SHP77 (cell line): ENCODE measurements at places on chromosomes 3 and 15.
A peak's percentile ranks its signal among the peaks of the same experiment; 100 is the strongest.

DNA sequence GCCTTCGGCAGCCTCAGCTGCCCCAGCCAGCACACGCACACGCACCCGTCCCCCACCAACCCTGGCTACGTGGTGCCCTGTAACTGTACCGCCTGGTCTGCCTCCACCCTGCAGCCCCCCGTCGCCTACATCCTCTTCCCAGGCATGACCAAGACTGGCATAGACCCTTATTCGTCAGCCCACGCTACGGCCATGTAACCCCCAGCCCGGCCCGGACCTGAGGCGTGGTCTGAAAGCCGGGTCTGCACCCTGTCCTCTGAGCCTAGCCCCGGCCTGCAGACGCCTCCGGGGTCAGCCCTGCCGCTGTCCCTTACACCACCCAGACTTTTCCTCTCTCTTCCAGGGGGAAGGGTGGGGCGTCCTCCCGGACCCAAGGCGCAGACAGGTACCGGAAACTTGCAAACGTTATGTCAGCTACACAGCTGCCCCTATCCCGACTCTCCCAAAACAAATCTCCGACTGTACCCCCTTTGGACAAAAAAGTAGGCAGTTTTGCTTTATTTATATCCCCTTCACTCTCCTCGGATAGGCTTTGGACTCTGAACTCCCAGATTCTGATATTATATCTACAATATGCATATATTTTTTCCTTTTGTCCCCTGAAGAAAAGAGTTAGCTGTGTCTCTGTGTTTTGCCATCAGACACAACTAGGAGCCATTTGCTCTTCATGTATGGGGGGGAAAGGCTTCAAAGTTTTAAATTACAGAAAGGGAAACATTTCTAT, 1.4 kb downstream of the SOX14 start:
- DNase-seq, result no peak

GRCh38 chr3:138197524-138197923, 10.4 kb downstream of the ARMC8 start:
- DNase-seq, result no peak

- no peak for DNase-seq
Measured at GRCh38 chr3:125618208-125618607, 22.9 kb upstream of the OSBPL11 start.

GRCh38 chr15:23503980-23504379, 56.9 kb upstream of the GOLGA6L2 start:
- no peak for DNase-seq

DNA sequence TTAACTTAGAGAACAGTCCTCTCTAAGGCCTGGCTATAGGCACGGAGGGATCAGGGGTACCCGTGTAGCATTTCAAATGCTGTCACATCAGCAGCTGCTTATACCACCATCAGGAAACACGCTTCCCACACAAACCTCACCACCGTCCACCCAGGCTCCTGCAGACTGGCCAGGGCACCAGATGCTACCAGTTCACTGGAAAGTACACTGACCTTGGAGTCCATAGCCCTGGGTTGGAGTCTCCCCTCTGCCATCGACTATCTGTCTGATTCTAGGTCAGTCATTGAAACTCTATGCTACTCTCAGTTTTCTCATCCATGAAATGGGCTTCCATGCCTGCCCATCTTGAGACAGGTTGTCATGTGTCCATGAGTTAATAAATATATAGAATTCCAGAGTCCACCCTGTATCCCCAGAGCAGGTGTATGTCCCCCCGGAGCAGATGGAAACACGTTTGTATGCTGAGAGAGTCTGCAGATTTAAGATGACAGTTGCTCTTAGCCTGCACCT, 156.0 kb upstream of the SMAD3 start:
- DNase-seq, result no peak

- DNase-seq, result no peak
Measured at GRCh38 chr15:64011736-64012135, 34.5 kb downstream of the DAPK2 start.

DNA sequence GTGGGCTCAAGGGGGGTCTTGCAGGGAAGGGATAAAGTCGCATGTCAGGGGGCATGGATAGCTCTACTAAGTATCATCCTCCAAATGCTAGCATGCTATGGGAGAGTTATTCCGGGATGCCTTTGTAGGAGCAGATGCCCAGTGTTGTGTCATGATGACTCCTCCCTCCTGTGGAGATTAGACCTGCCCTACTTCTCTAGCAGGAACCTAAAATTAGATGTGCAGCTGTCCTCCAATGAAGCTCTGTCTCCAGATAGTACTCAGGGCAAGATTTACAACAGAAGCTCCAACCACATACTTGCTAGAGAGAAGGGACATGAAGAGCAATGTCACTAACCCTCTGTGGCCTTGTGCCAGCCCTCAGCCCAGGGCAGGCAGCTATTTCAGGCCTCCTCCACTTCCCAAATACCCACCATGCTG, 82.5 kb downstream of the AGBL1 start:
- no peak for DNase-seq

- no peak for DNase-seq
Measured at GRCh38 chr15:71334873-71335272, 219.6 kb downstream of the THSD4 start.

DNA sequence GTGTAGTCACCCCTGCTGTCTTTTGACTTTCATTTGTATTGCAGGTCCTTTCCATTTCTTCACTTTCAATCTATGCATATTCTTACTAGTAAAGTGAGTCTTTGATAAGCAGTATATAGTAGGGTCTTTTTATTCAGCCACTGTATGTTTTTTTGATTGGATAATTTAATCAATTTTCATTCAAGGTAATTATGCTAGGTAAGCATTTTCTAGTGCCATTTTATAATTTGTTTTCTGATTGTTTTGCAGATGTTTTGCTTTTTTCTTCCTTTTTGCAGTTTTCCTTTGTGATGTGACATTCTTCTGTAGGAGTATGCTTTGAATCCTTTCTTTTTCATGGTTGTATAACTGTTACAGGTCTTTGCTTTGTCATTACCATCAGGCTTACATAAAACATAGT, 504.3 kb upstream of the GBE1 start:
- DNase-seq, result no peak

- DNase-seq, result no peak
Measured at GRCh38 chr15:90201944-90202375, 830 bp downstream of the SEMA4B start.

- no peak for DNase-seq
Measured at GRCh38 chr15:47504624-47505256, 212.6 kb upstream of the SEMA6D start.

DNA sequence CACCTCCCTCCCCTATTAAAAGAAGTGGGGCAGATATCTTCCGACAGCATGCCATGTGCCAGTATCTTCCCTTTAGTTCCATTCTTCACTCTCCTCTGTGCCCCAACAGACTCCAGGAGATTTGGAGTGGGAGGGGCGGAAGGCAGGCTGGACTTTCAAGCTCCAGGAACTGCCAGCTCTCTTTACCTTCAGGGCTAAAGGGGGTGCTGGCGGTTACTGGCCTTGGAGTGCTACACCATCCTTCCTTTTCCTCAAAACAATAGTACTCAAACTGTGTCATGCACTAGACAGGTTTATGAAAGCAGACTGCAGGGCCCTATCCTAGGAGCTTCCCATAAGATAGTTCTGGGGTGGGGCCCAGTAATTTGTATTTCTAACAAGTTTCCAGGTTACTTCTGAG, 6.0 kb downstream of the LINS1 start:
- no peak for DNase-seq

GRCh38 chr3:104044002-104044401, 1322.7 kb upstream of the ALCAM start:
- no peak for DNase-seq

DNA sequence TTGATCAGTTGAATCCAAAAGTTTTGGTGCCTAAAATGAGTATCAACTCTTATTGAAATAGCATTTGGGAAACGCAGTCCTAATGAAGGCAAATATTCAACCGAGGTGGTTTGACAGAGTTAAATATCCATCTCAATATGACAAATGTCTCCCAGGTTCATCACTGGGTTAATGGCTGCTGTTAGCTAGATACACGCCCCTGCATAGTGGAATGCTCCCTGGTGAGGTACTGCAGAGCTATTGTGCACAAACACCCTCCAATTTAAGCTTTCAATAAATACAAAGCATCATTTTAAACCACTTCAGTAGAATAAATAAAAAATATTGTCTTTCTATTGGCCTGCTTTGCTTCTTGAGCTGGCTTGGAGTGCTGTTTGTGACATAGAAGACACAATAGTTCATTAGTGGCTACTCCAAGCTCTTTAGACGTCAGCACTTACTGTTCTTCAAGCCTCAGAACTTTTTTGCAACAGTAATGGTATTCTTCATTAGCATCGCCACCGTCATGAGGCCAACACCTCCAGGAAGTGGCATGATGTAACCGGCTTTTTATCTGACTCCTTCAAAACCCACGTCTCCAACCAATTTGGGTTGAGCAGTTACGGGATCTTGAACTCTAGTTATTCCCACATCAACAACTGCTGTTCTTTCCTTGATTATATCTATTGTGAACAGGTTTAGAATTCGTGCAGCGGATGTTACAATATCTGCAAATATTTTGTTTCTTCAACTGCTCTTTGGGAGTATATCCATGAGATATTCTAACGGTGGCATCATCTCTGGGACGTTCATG, 1159.6 kb upstream of the EPHA6 start:
- DNase-seq, result no peak

DNA sequence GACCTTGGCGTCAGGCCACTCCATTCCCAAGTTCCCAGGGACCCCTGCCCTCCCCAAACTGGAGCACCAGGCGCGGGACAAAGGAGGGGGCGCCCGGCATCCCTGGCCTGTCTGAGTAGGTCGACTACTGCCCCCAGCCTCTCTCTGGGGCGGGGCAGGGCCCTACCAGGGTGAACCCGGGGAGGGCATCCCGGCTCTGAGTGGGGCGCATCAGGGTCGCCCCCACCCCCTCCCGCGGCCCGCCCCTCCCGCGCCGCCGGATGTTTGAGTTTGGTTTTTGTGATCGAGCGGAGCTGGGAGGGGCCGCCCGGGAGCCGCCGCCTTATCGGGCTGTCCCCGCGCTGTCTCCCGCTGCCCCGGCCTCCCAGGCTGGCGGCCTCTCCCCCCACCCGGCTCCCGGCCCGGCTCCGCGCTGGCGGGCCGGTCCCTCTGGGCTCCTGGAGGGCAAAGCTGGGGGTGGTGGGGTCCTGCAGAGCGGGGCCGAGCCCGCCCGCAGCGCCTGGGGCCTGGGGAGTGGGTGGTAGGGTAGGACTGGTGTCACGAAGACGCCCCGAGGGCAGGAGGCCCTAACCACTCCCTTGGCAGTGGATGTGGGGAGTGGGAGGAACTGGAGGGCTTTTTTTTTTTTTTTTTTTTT, 47.2 kb upstream of the SMAD6 start:
- no peak for DNase-seq

DNA sequence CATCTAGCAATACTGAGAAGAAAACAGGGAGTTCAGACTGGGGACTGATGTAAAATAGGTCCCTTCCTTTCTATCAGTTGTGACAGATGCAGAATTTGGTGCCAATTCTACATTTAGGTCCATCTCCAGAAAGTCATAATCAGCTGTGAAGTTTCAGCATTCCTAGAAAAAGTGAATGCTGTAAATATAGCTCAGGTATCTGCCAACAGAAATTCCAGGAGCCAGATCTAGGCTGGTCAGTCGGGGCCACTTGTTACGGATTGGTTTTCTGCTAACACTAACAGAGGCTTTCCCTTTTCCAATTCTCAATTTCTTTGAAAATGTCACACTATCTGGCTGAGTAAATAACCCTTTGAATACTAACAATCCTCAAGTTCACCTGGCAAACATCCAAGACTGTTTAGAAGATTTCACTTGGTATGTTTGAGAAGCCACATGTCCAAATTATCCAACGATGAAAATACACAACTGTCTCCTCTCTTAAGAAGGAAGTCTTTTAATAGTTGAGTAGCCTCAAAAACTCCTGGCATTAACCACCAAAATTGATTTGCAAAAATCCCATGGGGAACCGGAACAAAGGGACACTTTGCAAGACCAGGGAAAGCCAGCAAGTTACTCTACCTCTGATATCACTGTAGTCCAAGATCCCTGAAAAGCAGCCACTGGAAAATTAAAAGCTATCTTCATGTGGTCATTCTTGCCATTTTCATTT, 222.3 kb downstream of the ZMAT3 start:
- no peak for DNase-seq

- peak; percentile 34 for DNase-seq
Measured at GRCh38 chr3:195859061-195859845, 47.5 kb upstream of the MUC4 start.

- DNase-seq, result no peak
Measured at GRCh38 chr15:20352241-20353200, 189.1 kb downstream of the GOLGA6L6 start.

DNA sequence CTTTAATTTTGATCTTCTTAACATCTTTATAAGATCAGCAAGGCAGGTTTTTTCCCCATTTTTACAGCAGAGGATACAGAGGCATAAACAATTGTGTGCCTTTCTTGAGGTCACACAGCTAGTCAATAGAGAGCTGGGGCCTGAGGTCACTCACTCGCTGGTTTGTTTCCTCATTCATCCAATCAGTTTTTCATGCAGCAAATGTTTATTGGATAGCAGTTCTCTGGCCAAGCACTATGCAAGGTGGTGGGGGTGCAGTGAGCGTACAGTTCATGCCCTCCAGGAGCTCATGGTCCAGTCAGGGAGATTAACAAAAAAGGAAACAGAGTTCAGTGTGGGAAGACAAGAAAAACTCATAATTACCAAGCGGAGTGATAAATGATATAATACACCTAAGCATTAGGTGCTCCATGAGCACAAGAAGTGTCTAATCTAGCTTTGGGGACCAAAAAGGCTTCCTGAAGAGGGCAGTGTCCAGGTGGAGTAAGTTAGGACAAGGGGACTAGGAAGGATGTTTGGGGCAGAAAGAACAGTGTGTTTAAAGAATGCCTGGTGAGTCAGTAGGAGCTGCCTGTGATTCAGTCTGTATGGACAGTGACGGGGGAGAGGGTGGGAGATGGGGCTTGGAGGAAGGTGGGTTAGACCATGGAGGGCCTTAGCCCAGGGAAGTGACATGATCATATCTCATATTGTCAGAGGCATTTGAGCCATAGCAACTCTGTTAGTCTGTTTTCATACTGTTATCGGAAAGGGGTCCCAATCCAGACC, 29.3 kb downstream of the MAP2K5 start:
- DNase-seq, result no peak

GRCh38 chr3:13704174-13704573, 155.2 kb downstream of the FBLN2 start:
- DNase-seq, result no peak

DNA sequence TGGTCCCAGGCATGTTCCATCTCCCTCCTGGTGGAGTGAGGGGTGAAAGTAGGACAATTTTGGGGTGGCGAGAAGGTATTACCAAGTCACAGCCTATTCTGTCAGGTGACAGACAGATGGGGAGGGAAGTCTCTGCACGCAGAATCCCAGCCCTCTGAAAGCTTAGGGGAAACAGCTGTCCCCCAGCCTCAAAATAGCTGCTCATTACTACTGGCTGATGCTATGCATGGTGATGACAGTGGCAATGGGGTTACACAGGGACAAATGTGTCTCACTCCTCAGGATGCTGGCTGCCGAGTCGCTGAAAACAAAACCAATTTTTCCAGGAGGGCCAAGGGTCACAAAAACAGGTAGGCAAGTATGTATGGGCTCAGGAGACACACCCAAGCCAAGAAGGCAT, 68.8 kb upstream of the OXTR start:
- DNase-seq, result no peak

DNA sequence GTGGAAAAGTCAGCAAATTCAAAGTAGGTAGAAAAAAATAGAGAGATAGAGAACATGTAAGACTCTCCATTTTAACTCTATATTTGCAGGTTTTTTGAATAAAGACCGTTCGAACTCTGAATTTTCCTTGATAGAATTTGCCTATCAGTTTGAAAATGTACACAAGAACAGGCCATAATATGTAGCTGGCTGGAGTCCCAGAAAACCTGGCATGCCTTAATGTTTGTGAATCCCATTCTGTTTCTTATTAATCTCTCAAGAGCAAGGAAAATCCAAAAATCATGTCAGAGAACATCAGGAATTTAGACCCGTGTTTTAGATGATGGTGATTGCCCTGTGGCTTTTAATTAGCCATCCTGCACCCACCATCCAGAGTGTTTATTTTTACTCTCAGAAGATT, 7.2 kb upstream of the CFAP161 start:
- DNase-seq, result no peak
